Activated CD8-positive, alpha-beta memory T cell treated with anti-CD3 and anti-CD28 coated beads for 1 hour (primary cell): ENCODE measurements at places on chromosomes 11 and 22.

GRCh38 chr22:27668828-27669797 lies 132.4 kb downstream of the MN1 start:
- DNase-seq, result no peak

DNA sequence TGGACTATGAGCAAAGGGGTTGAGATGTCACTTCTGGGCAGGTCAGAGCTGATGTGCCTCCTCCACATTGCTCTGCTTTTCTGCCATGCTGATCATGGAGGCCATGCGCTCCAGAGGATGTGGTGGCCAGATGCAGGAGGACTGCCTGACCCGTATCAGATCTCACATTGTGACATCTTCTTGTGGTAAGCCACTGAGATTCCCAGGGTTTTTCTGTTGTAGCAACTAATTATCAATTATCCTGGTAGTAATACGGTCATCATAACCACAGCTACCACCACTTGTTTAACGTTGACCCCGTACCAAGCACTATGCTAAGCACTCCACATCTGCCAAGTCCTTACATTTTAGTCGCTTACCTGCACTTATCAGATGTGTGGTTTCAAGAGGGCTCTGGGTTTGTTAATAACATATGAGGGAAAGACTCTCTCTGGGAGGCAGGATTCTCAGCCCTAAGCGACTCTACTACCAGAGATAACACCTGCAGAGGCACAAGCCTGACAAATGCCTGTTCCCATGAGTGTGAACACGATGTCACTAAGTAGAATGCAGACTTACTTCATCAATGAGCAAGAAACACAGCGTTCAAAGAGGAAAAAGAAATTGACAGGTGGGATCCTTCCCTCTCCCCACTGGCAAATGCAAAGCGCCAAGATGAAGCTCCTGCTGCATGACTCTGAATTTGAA lies 63.6 kb upstream of the TIMP3 start:
- no peak for DNase-seq

- no peak for DNase-seq
These were observed 119.3 kb downstream of the ABTB2 start for GRCh38 chr11:34238533-34238932.

- no peak for DNase-seq
These were observed 606.0 kb downstream of the BUD13 start for GRCh38 chr11:116166573-116167465.

DNA sequence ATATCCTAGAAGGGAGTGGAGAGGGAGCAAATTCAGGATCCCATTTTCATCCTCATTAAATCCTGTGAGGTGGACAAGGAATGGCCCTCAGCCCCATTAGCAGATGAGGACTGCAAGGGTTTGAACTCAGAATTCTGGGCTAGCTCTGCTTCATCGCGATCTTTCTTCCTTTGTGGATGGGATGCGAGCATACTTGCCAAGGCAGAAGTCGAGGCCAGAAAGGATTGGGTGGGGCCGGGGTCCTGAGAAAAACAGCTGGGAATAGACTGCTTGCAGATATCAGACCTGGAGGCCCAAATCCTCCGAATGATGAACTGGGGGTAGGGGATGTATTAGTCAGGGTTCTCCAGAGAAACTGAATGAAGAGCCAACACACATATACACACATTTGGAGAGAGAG lies 179.0 kb downstream of the CHST1 start:
- no peak for DNase-seq
